ENCODE measurements at places on chromosomes 4 and X. TPM values are rescaled to one million over a fixed set of nuclear protein-coding genes. Genes with fewer than 3 reads are reported as not detected.

DNA sequence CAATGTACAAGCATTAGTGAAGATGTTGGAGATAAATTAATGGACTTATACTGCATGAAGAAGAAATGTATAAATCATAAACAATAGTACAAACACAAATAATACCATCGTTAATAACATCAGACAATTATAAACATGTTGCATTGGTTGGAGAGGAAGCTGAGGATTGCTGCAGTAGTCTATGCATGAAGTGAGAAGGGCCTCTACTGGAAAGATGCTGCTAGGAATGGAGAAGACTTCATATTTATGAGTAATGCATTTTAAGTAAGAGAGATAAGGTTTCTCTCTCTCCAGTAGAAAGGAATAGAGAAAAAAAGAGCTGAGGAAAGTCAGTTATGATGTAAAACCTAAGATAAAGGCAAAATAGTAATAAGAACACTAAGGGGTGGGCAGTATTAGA lies 247.8 kb downstream of the GRID2 start:
- DNase-seq, result no peak

DNA sequence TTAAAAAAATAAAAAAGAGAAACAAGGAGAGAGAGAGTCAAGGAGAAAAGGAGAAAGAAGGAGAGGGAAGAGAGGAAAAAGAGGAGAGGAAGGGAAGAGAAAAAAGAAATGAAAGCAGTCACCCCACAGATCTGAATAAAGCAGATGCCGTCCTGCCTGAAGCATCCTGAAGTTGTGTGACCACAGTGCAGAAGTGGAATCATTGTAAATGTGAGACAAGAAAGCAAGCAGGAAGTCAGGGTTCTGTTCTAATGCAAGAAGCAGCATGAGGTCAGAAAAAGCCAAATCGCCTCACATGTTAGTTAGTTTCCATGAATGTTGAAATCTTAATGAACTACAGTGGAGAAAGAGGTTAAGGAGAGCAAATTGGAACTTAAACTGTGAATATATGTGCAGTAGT lies 692.5 kb downstream of the CENPC start:
- no peak for DNase-seq

Gene BANK1
- total RNA-seq, result 0.16 TPM

DNA sequence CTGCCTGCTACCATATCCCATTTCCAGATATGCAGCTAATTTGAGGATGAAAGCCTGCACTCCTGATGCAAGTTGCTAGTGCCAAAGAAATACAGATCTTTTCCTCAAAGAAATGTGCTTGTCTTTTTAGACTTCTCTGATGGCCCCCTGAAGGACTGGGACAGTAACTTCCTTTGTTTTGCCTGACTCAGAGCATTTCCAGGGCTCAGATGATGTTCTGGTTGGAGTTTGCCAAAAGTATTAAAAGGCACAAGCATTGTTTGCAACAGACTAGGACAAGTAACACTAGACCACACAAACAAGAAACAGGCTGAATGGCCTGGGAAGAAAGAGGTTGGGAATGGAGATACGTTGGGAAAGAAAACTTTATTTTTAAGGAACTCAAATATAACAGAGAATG lies 175.2 kb downstream of the IL13RA2 start:
- DNase-seq, result no peak

Gene NELFA
- 49.4 TPM for total RNA-seq

DNA sequence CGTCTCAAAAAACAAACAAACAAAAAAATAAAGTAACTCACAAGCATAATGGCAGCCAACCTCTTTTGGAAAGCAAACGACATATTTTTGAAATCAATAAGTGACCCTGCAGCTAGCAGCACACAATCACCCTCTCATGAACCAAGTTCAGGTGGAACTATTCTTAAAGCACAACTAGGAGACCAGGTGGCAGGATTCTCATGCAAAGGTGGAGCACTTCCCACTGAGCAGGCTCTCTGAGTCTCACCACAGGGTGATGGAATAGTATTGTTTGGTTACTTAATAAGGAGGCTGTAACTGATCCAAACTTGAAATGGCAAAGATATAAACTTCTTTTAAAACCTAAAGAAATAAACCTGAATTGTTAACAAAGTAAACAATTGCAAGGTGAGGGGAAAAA lies 1293.1 kb downstream of the PCDH19 start:
- no peak for DNase-seq

DNA sequence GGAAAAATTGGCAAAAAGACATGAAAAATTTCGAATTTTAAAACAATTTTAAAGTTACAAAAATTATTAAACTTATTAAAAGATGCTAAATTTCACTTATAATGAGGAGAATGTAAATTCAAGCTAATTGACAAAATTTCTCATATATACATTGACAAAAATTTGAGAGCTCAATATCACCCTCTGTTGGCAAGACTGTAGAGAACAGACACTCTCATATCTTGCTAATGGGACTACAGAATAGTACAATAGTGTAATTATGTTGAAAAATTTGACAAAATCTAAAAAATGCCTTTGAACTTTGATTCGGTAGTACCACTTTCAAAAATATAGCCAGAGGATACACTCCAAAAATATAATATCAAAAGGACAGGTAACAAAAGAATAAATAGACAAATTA lies 29.8 kb downstream of the DCAF8L2 start:
- DNase-seq, result no peak

GRCh38 chr4:113049421-113050370 lies at the start of gene ANK2:
TSS of gene ANK2 (plus strand) at chr4:113049653. CDS start at chr4:113049729, 76 bp downstream.
- DNase-seq, result no peak

DNA sequence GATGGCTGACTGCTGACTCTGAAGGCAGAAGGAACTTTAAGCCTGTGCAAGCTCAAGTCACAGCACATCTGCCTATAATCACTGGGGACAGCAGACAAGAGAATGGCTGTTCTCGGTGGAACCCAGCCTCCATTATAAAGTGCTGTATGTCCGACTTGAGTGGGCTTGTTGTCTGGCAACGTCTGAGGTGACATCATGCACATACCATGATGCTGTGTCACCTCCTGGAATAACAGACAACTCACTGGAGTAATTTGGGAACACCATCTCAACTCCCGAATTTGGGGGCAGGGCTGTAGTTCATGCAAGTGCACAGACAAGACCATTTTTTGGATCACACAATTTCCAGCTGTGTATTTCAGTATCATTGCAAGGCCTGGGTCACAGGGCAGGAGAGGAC lies 59.8 kb upstream of the GPM6B start:
- DNase-seq, result no peak

DNA sequence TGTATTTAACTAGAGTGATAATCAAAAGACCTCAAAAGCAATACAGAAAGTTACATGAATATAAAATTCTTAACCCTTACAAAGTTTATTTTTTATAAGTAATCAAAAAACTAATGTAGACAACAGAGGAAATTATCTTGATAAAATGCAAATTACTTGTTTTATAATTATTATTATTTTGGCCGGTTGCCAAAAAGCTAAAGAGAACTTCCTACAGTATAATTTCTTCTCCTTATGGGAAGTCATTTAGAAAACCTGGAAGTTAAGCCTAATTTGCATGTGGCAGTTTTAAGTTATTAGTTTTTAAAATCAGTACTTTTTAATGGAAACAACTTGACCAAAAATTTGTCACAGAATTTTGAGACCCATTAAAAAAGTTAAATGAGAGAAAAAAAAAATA lies 621.3 kb upstream of the PCDH10 start:
- DNase-seq, result no peak

- DNase-seq, result no peak
Observed at GRCh38 chr4:153521478-153521877, 55.3 kb downstream of the TMEM131L start.

DNA sequence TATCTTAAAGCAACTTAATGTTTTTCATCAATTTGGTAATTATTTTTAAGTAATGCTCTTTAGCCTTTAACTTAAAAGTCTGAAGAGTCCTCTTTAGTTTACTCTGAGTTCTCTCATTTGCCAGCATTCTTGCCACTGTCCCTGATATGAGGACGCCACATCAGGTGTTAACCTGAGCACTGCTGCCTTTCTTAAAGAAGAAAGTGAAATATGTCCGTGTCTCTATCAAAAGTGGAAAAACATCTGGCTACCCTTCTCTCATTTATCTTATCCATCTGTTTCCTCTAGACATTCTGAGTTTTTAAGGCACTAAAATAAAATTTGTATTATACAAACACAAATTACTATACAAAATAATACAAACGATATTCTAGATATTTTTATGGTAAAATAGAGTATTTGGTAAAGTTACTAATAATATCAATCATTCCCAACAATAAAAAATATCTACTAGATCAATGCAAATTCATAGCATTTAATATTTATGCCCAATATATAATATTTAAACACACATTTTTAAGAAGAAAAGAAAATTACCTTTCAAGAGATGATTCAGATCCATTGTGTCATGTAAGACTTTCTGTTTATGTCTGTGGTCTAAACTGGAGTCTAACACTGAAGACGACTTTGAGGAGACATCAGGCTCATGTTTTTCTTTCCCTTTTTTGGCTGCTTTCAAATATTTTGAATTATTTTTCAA lies 14.0 kb downstream of the CFAP97 start:
- DNase-seq, result no peak

DNA sequence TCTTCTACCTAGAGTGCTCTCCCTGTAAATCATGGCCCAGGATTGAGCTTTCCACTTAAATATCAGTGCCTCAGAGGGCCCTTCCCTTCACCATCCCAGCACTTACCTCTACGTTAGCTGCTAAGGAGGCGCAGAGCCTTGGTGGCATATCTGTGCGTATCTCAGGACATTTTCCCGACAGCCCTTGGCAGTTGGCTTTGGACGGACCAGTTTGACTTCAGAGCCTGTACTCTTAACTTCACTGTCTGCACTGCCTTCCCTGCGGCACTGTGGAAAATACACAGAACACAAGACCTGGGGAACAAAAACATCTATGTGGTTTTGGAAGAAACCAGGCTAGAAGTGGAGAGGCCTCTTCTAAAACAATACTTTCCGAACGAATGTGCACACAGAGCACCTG lies 2.4 kb downstream of the TADA2B start:
- no peak for DNase-seq

Gene CXCL13
- 87.2 TPM for total RNA-seq

DNA sequence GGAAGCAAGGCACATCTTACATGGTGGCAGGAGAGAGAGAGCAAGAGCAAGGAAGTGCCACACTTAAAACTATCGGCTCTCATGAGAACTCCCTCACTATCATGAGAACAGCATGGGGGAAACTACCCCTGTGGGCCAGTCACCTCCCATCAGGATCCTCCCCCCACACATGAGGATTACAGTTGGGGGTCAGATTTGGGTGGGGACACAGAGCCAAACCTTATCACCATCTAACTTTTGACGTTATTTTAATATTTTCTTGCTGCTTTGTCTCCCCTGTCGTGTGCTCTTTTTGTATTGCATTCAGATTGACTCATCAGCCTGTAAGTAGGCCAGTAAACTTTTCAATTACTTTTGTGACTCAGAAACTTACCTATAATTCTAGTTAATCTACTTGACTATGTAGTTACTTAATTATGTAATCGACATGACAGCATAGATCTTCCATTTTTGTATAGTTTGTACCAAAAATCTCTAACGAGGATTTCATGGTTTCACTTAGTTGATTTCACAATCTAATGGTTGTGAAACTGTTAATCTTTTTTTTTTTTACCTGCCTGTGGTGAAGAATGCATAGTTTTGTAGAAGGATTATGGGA lies 18.3 kb downstream of the STIM2 start:
- DNase-seq, result no peak

DNA sequence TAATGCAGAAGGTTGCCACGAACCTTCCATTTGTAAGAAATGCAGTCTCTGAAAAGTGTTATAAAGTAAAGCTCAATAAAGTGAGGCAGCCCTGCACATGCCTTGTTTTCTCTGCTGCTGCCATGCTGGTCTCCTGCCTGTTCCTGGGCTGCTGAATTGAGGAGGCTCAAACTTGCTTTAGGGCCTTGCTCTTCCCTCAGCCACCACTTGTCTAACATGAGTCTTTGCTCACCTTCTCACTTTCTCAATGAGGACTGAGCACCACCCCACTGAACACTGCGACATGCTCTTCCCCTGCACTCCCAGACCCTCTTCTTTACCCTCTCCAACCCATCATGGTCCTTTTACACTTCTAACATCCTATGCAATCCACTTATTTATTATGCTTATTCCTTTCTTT lies 25.2 kb upstream of the MFAP3L start:
- no peak for DNase-seq

DNA sequence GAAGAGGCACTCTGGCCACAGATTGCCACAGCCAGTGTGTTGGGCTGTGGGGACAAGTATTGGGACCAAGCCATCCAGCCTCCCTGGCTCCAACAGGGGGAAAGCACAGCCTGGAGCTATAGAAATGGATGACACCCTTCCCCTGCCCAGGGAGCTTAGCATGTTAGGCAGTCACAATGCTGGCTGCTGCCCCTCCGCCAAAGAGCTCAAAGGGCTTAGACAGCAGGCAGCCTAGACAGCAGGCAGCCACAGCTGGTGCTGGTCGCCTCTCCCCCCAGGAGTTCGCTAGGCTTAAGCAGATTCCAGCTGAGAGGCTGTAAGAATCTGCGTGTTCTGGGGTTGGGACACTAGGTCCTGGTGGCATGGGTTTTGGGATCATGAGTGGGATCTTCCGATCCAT lies 94.5 kb upstream of the MXRA5 start:
- no peak for DNase-seq

DNA sequence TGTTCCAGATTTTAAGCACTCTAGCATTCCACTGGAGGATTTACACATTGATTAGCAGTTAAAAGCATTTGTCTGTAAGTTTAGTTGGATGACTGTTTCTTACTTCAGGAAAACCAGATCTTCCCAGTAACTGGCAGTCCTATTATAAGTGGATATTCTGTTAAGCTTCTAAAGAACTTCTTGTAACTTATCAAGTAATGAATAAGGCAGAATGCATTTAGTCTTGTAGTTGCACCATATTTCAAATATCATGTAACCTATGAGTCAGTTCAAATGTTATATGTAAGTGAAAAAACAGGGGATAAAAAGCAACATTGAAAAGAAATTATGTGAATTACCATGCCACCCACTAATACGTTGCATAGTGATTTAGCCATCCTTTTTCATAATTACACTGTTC lies 30.2 kb upstream of the TENM3 start:
- DNase-seq, result no peak

DNA sequence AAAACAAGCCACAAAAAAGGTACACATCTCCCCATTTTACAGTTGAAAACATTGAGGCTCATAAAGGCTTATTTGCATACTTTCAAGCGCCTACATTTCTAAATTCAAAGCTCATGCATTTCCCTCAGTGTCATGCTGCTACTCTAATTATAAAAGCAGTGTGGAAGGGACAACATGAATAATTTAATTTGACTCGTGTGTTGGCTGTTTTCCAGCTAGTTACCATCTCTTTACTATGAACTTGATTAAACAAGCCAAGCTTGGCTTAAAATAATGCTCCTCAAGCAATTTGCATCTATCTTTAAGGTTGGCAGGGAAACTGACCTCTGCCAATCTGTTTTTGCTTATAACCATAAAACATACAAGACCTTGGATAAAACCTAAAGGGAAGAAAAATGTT lies 252.5 kb upstream of the NEIL3 start:
- DNase-seq, result no peak

- peak; percentile 75 for DNase-seq
Observed at GRCh38 chrX:154804957-154805695, at the start of gene MPP1. TSS of gene MPP1 (minus strand) at chrX:154805485. CDS start at chrX:154805373, 112 bp downstream.

Gene SPANXN4
- not detected for total RNA-seq

DNA sequence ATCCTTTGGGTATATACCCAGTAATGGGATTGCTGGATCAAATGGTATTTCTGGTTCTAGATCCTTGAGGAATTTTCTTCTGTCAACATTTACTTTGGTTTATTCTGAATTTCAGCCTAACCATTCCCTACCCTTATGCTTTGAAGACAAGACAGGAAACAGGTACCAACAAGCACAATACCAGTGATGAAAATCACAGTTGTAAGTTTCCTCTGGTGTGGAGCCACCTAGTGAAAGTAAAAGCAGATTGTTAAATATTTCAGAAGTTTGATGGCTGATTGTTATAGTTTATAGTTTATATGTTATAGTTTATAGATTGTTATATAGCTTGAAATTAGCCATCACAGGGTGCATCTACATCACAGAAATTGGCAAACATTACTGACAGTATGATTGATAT lies 104.5 kb upstream of the AGA start:
- DNase-seq, result no peak
